ENCODE measurements at places on chromosomes 3 and 15. TPM values are rescaled to one million over a fixed set of nuclear protein-coding genes. Genes with fewer than 3 reads are reported as not detected.

DNA sequence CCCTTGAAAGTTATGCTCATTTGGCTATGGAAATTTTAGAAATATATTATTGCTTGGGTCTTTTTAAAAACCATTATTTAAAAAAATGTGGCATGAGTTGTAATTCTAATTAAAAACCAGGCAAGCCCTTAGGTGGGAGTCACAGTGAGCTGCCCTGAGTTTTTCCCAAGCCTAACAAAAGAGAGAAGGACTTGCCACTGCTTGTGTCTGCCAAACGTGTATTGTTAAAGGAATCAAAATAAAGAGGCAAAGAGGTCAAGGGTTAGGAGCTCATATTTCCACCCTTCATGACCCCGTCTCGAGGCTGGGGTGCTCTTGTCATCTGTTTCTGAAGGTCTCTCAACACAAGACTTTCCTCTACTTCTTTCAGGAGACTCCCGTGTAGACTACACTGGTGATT lies 321.1 kb downstream of the ZIC1 start:
- no peak for DNase-seq

Gene MYRIP
- 1.9 TPM for total RNA-seq

Gene GP5
- not detected for total RNA-seq

Gene SHC4
- total RNA-seq = not detected

Gene NPAP1
- total RNA-seq = not detected

Measured in MG63 (cell line).